Left lung (tissue), 14 donors: ENCODE measurements at places on chromosomes 3 and 15. TPM values are rescaled to one million over a fixed set of nuclear protein-coding genes. Genes with fewer than 3 reads are reported as not detected.

- no peak for DNase-seq
Observed at GRCh38 chr15:89909611-89910010, 3.1 kb downstream of the ARPIN start.

GRCh38 chr3:13580256-13581023 is 31.5 kb downstream of the FBLN2 start:
- DNase-seq: peak; percentile 2

- DNase-seq: no peak
Observed at GRCh38 chr3:150237490-150237889, 170.6 kb upstream of the TSC22D2 start.

The GABRG3 gene
- 11.8 TPM for polyA plus RNA-seq
